Right kidney (tissue), 9 donors: ENCODE measurements at places on chromosomes 2 and 18.
A peak's percentile ranks its signal among the peaks of the same experiment; 100 is the strongest.

GRCh38 chr2:98548920-98549818 lies 59.1 kb downstream of the COA5 start:
- no peak for DNase-seq

DNA sequence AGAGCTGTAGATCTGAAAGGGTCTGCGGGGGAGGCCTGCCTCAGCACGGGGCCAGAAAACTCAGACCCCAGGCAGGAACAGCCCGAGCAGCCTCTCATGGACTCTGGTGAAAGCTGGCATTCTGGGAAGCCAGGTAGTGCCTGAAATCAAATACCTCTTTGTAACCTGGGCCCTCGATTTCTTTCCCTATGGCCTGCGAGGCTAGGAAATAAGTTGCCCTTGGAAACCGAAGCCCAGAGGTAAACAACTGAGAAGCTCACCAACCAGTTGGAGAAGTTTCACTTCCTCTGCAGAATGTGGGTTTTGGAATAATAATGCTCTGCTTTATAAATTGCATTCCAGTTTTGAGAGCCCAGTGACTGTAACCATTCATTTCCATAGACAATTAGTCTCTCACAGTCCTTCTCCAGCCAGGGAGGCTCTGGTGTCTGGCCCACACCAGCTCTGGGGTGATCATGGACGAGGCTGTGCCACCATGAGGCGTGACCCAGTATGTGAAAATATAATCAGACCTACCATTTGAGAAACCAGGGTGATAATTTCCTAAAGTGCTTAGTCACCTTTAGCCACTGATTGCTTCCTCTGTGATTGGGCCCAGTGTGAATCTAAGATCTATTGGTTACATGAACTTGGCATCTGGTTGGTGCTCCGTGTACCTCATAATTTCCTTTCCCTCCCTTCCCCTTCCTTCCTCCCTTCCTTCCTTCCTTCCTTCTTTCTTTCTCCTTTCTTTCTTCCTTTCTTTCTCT lies 133.1 kb upstream of the PELI1 start:
- DNase-seq, result no peak

- no peak for DNase-seq
Measured at GRCh38 chr18:51149670-51150069, 47.8 kb downstream of the MEX3C start.

DNA sequence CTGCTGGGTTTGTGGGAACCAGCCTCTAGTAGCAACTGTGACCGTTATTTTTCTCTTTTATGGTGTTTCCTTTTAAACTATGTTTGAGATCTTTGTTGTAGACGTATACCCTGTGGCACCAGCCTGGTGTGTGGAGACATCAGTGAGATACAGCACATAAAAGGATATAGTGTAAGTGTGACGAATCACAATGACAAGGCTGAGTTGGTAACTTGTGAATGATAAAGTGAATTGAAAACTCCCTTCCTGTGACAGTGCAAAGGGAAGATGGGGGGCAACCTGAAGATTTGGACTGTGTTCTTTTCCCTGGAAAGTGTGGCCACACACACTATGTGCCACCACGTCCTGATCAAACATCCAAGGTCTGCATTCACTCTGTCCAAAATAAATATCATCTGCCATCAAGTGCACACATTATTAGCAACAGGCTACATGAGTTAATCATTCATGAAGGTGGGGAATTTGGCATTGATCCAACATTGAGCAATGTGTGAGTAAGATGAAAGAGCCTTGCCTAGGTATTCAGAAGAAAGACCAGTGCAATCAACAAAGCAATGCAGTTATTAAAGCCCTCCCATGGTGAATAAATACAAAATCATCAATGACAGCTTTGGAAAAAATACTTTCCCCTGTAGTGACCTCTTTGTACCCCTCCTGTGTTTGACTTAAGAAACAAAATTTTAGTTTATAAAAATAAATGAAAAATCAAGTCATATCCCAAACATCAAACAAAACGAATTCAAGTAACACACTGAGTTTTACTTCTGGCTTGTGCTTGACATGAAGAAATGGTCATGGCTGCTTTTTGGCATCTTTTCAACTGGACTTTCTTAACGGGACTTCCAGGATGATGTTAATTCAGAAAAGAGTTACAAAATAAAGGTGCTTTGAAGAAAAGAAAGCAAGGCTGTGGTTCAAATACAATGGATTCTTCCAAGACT lies 1280.5 kb upstream of the ZEB2 start:
- no peak for DNase-seq

- DNase-seq, result no peak
Measured at GRCh38 chr2:86333378-86333777, 4.0 kb downstream of the REEP1 start.

DNA sequence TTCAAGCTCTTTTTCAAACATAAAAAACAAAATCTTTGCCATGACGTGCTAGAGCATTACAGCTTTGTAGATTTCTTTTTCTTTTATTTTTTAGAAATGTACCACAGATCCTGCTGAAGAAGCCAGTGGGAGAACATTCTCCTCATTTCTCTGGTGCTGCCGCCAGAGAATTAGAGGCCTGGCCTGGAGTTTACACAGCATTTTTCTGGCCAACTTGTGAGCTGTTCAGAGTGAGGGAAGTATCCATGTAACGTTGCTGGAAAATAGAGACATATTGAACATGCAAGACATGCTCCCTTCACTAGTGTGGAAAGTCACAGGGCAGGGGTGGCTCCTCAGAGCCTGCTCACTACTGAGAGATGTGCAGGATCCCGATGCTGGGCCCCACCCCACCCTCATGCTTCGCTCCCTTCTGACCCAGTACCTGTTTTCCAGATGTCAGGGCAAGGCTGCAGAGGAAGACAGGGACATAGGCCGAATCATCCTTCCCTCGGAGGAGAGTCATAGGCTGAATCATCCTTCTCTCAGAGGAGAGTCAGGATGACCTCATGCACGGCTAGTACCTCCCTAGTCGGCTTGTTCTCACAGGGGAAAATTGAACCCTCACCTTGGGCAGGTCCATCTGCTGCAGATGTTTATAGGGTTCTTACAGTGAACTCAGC lies 298.5 kb downstream of the INSIG2 start:
- no peak for DNase-seq

- DNase-seq, result no peak
Measured at GRCh38 chr2:131042148-131042775, 51.0 kb downstream of the FAM168B start.

- DNase-seq, result no peak
Measured at GRCh38 chr2:237530472-237531433, 35.6 kb upstream of the PRLH start.

DNA sequence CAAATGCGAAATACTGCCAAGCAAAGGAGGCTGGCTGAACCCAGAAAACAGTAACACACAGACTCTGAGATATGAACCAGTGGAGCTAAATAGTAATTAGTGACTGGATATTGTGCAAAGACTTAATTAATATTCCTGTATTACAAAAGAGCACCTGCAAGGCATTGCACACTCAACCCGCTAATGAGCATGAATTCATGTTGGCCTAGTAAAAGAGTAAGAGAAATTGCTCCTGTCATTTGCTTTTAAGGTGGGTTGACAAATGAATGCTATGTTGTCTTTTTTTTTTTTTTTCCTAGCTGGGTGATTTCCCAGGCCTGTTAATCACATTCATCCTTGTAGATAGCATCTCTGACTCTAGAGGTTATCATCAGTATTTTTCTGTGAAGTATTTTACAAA lies 87.0 kb upstream of the CERS6 start:
- no peak for DNase-seq

DNA sequence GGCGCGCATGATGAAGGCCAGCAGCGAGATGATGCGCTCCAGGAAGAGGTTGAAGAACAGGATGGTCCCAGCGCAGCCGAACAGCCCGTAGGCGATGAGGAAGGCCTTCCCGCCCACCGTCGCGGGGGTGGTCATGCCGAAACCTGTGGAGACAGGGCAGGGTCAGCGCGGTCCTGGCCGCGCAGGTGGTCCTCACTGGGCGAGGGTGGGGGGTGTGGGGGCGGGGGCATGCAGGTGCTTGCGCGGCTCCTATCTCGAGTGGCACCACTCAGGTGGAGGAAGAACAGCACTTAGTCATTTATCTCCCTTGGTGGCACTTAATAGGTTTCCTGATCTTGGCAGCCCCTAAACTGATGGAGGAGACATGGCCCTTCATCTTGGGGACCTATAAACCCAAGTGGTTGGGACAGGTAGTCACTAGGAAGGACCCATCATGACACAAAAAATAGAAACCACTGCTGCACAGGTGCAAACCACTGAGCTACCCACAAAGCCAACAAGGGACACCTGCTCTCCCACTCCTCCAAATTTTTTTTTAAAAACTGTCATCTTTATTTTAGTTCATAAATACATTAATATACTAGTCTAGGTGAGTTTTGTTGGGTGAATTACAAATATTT lies 118.8 kb downstream of the MSH2 start:
- DNase-seq, result no peak

DNA sequence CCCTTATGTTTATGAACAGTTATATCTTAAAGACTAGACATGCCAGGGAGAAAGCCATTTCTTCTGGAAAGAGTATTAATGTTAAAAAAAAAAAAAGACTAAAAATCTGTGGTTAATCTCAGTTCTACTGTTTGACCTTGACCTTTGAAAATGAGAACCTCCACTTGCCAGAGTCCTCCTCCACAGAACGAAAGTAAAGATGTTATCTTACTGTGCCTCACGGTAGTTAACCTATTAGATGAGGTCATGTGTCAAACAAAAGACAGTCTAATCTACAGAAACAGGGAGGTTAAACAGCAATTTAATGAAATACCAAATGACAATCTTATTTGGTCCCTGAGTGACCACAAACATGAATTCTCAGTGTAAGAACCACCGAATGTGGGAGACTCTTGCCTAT lies 51.2 kb downstream of the SLC14A2 start:
- DNase-seq, result no peak

GRCh38 chr18:62206593-62206992 lies 19.5 kb downstream of the RELCH start:
- DNase-seq, result no peak

DNA sequence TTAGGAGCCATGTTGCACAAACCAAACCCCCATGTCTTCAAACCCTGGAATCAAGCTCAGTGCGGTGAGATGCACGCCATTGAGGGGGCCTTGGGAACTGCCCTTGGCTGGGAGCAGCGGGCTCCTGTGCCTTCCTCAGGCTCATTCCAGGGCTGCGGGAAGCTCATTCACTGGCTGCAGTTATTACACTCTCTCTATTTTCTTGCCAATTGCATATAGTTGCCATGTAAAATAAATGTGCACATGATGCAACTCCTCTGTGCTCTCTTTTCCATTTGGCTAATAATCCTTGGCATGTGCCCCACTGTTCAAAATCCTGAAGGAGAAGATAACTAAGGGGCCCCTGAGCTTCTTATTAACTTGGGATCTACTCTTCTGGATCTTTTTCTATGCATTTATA lies 74.7 kb downstream of the KCTD1 start:
- no peak for DNase-seq

DNA sequence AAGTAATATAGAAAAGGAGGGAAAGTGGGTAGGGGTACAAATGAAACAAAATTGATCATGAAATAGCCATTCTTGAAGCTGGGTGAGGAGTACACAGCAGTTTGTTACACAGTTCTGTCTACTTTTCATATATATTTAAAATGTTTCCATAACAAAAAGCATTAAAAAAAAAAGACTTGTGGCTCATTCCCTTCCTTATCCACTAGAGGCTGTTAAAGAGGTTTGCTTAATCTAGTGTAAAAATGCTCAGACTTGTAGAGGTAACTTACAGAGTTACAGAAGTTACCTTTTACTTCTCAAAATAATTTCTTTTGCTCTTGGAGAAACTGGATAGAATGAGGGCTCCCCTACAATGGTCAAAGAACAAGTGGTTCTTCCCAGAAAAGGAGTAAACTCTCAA lies 8.1 kb upstream of the WIPF1 start:
- DNase-seq, result no peak

DNA sequence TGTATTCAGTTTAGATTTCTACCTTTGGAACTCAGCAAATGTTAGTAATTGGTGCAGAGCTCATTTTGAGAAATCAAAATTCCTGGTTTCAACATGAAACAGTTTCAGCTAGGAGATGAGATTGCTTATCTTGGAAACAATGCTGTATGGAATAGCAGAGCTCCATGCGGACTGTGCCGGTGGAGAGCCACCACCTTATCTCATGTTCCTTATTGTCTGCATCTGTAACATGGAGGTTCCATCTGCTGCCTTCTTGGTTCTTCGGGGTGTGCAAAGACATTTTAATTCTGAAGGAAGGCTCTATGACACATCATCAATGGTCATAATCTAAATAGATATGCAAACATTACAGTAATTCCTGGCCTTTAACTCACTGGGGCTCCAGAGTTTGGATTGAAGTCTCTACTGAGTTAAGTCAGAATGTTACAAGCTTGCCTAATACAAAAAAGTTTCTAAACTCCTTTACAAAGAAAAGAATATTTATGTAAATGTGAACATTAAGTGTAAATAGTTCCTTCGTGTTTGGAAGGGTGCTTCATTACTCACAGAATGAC lies 65.3 kb downstream of the PRKRA start:
- no peak for DNase-seq

GRCh38 chr2:199704358-199705238 lies 146.4 kb downstream of the FTCDNL1 start:
- no peak for DNase-seq

- DNase-seq, result peak; percentile 65
Measured at GRCh38 chr2:96856776-96857666, 795 bp downstream of the ANKRD39 start.

DNA sequence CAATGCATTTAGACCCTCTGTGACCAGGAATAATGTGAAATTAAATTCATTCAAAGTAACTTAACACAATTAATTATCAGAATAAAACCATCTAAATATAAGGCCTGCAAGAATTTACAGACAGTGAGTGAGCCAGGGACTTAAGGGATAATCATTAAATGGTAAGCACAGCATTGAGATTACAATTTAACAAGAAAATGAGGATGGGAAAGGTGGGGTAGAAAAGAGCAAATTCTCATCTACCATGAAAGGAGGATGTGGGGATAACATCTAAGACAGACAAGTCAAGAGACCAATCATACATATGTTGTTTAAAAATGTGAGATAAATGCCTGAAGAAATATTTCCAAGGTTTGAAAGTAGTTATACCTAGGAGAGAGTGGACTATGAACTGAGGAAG lies 259.3 kb upstream of the NT5C1B start:
- no peak for DNase-seq
